ENCODE measurements at places on chromosomes 2 and 18.

- DNase-seq = no peak
These were observed 1597.5 kb upstream of the PIK3C3 start for GRCh38 chr18:40357536-40357935.

GRCh38 chr2:232523402-232523681 is 2.6 kb upstream of the CHRND start:
- no peak for DNase-seq

DNA sequence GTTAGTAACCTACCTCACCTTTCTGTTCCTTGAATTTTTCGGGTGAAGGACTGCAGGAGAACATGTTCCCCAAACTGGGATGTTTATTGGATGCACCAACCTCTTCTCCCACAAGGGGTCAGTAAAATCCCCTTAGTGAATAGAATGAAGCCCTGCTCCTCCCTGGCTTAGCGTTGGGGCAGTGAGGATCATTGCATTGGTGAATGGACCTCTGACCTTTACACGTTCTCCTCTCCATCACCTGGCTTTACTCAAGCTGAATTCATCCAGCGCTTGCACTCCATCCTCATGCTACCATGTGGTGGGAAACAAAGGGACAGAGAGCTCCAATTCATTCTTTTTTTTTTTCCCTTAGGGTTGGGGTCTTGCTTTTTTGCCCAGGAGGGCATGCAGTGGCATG is 157.2 kb downstream of the MIB1 start:
- no peak for DNase-seq

GRCh38 chr18:13470516-13471197 is 252.1 kb downstream of the LDLRAD4 start:
- no peak for DNase-seq

GRCh38 chr18:39232937-39233336 is 1667.3 kb upstream of the CELF4 start:
- DNase-seq = no peak

GRCh38 chr2:101811226-101812015 is 113.9 kb downstream of the MAP4K4 start:
- no peak for DNase-seq

DNA sequence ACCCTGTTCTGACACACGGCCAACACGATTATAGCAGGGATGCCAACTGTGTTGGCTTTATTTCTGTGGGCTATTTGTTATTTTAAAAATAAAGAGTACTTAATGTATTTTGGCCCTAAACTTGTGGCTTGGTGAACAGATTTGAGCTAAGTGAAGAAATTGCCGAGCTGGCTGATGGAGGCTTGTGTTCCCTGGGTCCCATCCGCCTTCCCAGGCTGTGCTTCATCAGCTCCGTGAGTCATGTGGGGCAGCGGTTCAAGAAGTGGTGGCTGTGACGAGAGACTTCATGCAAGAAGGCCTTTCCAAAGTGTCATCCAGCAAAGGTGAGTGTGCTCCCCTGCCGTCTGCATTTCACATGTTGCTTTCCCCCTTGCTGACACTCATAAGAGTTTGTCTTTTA is 73.6 kb upstream of the NCK2 start:
- no peak for DNase-seq

DNA sequence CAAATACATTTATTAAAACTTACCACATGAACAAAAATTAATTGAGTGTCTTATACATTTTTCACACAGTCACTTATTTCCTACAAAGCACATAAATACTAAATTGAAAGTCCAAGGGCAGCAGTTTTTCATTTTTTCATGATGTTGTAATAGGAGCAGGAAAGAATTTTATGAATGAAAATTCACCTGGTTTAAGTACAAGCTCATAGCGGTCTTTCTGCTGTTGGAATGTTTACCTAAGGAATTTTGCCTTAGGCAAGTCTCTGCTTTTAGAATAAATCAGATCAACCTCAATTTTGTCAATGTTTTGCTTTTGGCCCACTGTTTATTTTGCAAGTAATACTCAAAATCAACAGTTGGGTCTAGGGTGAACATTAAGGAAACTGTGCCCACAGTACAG is 40.0 kb downstream of the ETAA1 start:
- DNase-seq = no peak

GRCh38 chr2:214310319-214310718 is 100.5 kb upstream of the VWC2L start:
- DNase-seq = no peak

GRCh38 chr2:188495969-188496431 is 204.3 kb downstream of the GULP1 start:
- DNase-seq = no peak

DNA sequence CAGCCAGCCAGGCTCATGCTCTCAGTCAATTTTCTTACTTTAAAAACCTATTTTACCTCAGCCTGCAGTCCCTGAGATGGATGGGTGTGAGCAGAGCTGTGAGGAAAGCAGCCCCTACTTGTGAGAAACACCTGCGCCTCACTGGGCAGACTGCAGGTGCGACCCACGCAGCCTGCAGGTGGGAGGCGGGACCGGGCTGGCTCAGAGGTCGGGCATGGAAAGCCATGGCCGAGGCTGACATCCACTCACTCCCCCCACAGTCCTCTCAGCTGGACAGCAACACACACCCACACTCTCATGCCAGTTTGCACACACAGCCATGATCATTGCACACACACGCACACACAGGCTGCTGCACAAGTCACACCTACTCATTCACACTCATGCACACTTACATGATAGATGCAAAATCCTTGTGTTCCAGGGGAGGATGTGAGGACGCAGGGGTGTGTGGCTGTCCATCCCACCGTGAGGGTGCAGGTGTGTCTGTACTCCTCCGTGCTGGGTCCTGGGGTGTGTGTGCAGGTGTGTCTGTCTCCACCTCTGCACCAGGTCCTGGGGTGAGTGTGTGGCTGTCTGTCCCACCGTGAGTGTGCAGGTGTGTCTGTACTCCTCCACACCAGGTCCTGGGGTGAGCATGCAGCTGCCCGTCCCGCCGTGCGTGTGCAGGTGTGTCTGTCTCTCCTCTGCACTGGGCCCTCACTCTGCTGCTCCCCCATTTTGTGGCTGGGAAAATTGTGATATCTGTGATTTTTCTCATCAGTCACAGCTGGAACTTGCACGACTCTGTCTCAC is 166.5 kb downstream of the RTP5 start:
- no peak for DNase-seq

- no peak for DNase-seq
These were observed 37.0 kb downstream of the ZC3H8 start for GRCh38 chr2:112217854-112218253.

GRCh38 chr2:63831176-63831575 is 10.5 kb upstream of the UGP2 start:
- DNase-seq = no peak

DNA sequence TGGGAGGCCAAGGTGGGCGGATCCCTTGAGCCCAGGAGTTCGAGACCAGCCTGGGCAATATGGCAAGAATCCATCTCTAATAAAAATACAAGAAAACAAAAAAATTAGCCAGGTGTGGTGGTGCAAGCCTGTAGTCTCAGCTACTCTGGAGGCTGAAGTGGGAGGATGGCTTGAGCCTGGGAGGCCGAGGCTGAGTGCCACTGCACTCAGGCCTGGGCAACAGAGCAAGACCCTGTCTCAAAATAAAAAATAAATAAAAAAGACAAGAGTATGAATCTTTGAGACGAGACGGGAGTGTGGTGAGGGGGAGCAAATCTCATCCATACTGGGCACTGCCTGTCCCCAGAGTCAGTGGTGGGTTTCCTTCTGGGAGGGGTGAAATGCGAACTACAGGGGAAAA is 12.2 kb downstream of the GPR17 start:
- DNase-seq = no peak

DNA sequence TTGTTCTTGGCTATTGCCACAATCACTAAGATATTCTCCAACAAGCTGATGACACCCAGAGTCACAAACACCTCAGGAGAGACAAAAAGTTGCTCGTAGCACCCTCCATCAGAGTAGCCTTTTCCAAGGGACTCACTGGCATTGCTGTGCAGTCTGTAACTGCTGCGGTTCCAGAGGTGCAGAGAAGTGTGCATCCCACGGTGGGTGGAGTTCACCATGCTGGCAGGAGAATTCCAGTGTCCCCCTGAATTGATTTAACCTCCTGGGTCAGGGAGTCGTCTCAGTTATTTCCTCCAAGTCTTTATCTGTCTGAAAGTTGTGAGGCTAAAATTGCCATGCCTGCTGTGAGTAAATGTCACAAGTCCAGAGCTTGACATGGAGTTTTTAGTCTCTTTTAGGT is 443 bp downstream of the MC4R start:
- DNase-seq = no peak

DNA sequence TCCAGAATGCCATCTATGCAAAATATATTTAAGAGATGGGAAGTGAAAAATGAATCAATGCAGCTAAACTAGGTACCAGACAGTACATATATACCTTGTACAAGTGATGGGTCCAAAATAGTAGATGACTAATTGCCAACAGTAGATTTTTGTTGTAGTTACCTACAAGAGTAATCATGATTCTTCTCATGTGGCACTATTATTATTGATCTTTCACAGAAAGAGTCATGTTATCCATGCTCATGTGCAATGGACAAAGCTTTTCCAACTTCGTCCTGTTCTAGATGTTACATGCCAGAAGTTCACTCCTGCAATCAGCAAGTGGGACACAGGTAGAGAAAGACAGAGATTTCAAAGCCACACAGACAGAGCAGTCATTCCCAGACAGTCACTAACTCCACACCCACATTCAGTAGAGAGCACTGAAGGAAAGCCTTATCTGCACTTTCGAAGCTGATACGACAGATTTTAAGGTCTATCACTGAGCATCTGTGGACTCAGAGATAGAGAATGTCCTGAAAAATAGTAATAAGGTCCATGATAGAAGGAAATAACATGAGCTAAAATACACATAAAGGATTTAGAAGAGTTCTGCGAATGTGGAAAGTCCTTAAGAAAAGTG is 101.6 kb upstream of the ITPRID2 start:
- DNase-seq = no peak

GRCh38 chr2:120600335-120600734 is 135.3 kb upstream of the GLI2 start:
- no peak for DNase-seq

GRCh38 chr2:64177315-64177714 is 33.1 kb upstream of the PELI1 start:
- DNase-seq = no peak

DNA sequence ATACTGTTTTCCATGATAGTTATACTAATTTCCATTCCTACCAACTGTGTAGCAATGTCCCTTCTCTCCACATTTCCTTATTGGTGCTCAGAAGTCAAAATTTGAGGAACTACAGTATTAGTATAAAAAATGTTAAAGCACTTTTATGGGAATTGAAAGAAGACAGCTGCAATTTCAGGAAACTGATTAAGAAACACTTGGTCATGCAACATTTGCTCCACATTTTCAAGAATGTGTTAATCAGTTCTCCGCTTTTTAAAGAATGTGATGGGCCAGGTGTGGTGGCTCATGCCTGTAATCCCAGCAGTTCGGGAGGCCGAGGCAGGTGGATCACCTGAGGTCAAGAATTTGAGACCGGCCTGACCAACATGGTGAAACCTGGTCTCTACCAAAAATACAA is 33.6 kb upstream of the MGAT4A start:
- DNase-seq = no peak

DNA sequence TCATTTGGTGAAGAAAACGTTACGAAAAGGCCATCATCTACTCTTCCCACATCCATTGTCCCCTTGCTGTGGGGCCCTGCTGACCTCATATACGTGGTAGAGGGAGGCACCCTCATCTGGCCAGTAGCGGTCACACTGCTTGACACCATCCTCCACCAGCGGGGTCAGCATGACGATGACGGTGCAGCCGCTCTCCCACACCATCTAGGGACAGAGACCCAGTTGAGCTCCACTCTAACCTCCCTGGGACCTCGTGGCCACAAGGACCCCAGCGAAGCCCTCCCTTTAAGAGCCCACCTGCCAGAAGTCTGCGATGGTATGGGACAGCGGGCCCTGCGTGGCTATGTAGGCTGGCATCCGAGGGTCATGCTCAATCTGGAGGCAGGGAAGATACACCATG is 13.1 kb downstream of the PTPRN start:
- no peak for DNase-seq

DNA sequence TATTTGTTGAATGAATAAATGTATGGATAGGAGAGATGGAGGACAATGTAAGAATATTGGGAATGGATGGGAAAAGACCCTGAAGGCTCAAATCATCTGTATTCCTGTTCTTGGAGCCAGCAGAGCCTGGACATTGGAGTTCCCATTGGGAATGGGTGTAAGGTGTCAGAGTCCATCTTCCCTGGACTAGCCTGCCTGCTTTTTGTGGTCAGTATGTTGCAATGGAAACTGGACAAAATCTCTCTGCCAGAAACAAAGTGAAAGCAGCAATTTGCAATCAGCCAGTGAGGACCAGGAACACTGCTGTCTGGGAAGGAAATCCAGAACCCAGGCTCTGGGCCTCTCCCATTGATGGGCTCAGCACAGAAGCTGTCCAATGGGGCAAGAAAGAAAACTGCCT is 83.5 kb upstream of the SKOR2 start:
- no peak for DNase-seq

GRCh38 chr2:237389831-237390230 is 24.1 kb downstream of the COL6A3 start:
- DNase-seq = no peak

GRCh38 chr2:2847209-2847676 is 516.2 kb upstream of the MYT1L start:
- DNase-seq = no peak

DNA sequence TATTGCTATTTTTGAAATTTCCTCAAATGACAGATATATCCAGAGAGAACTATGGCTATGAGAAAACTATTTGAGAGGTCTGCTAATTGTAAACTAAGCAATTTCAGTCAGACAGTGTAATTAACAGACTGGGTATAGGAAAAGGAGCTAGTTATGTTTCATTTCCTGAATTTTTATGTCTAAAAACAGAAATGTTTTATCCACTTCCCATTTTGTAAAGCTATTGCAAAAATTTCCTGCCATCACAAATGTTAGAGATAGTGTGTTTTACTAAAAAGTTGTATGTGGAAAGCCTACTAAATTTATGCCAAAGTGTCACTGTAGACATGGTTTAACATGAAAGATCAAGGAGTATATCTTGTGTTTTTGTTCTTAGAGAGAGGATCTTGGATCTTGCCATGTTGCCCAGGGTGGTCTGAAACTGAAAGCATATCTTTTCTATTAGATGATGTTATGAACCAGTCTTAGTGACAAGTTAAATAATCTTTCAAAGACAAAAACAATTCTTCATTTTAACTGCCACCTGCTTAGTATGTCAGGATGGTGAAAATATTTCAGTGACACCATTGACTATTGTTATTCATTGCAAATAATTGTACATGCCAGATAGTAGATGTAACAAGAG is 40.5 kb upstream of the ITPRID2 start:
- DNase-seq = no peak

DNA sequence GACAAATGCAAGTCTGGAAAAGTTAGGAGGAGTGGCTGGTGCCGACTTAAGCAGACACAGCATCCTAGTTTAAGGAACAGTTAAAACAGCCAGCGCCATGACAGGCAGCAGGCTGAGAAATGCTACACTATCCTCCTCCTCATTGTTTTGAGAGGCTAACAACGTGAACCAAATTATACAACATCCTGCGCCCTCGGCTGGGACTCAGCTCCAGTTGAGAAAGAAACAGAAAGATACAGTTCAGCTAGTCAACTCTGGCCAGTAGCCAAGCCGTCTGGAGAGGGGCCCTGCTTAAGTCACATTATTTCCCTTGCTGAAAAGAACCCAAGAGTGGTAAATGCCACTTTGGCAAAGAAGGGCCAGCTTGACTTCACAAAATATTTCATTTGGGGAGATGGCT is 90.2 kb downstream of the BCL11A start:
- DNase-seq = no peak

- DNase-seq = no peak
These were observed 239.7 kb downstream of the SH3BP4 start for GRCh38 chr2:235191486-235191885.

GRCh38 chr2:32745191-32745590 is 117.3 kb downstream of the TTC27 start:
- DNase-seq = no peak

Measured in NCI-H1436 treated with DMSO at 0.1 percent for 48 hours (cell line).